Non-pigmented ciliary epithelial cell (primary cell): ENCODE measurements at places on chromosomes 16 and 17.
A peak's percentile ranks its signal among the peaks of the same experiment; 100 is the strongest.

DNA sequence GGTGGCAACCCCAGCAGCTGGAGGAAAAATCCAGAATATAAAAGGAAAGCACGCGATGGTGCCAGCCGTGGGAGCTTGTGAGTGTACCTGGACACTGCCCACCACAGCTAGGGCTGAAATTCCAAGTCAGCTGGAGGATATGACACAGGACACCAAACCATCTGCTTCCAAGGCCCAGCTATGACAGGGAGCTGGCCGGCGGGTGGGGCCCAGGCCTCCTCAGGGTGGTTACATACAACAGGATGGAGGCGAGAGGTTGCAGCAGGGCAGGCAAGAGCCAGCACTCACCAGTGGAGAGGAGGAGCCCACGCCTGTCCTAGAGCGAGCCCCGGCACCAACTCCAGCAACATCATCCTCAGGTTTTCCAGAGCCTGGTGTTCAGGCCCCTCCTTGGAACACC, 163.2 kb upstream of the RPL38 start:
- DNase-seq: no peak

GRCh38 chr17:34318474-34318873, 761 bp upstream of the CCL8 start:
- DNase-seq: no peak

- no peak for DNase-seq
Observed at GRCh38 chr17:21119247-21119918, 7.4 kb upstream of the DHRS7B start.

DNA sequence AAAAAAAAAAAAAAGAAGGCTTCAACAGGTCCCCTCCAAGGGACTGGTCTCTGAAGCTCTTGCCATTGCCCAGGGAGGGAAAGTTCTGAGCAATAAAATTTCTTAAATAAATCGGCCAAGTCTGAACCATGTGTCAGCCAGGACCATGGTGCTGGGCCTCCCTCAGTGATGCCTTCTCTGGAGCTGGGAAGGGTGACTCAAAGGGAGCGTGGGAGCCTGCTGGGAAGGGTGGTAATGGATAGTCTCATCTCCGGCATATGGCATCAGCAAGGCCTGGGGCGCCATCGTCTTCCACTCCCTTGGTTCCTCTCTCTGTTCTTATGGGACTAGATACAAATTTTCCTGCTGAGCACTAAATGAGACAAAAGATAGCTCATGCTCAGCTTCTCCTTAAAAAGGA, 2.3 kb downstream of the VKORC1 start:
- DNase-seq: no peak

DNA sequence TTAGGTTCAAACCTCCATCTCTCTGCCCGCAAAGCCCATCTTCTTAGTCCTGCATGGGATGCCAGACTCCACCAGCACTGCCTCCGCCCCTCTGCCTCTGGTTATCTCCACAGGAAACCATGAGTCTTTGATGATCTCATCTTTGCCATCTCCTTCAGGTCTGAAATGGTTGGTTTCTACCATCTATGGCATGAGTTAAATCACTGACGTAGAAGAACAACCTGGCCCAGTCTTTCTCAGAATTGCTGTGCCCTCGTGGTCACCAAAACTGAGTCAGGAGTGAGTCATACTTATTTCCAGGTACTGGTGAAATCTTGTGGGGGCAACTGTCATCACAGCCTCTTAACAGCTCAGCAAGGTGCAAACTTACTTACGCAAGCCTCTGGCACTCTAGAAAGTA, 468.7 kb upstream of the C16orf82 start:
- DNase-seq: no peak

GRCh38 chr17:77763023-77763422, 195.5 kb upstream of the TNRC6C start:
- DNase-seq: no peak

DNA sequence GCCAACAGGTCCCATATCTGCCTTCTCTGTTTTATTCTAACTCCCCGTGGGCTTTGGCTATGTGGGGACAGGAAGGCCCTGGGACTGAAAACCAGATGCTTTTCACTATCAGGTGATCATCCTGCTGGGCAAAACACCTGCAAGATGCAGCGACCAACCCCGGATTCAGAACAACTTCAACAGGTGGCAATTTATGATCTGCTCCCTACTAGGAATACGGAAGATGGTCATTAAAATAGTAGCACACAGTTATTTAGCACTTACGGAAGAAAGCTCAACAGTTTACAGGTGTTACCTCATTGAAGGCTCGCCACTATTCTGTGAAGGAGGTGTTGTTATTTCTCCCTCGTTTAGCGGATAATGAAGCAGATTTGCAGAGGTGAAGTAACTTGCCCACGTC, 7.8 kb upstream of the SLC5A11 start:
- no peak for DNase-seq

DNA sequence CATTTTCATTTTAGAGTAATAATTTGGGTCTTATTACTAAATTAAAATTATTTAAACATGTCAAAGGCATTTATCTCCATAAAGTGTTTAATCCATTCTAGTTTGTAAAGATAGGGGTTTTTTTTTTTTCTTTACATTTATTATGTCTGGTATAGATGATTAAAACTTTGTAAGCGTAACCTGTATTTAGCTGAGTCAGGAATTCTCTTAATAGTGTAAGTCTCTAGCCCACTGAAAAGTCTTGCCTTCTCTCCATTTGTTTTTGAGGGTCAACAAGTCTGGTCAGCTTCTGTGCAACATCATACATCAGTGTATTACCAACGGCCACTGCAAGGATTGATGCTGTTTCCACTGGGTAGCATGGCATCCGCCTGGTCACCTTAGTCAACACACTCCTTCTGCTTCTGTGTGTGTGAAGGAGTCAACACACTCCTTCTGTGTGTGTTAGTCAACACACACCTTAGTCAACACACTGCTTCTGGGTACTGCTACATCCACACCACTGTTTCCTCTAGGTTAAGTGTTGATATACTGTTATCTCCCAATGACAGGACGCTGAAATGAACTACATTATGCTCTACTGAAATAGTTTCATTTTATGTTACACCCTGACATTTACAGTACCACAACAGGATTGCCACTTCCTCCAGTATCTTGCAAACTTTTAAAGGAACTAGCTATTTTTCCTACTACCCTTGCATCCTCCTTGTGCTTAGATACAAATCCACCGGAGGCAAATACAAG, 37.3 kb upstream of the VWA3A start:
- DNase-seq: no peak

DNA sequence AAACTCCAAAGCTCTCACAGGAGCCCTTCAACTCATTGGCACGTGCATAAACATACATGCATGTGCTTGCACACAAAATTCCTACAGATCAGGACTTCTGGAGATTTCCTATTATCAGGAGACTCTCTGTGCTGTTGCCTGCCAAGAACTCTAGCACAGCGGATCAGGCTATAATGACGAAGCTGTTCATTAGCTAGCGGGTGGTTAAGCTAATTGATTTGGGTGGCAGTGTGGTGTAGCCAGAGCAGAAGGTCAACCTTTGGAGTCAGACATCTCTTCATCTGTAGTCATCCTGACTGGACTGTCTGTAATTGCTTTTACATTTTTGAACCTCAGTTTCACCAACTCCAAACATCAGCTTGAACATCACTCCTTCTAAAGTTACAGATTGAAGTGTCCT, 69.0 kb downstream of the KIF2B start:
- no peak for DNase-seq

GRCh38 chr17:79950306-79950705, 85.4 kb downstream of the TBC1D16 start:
- no peak for DNase-seq

DNA sequence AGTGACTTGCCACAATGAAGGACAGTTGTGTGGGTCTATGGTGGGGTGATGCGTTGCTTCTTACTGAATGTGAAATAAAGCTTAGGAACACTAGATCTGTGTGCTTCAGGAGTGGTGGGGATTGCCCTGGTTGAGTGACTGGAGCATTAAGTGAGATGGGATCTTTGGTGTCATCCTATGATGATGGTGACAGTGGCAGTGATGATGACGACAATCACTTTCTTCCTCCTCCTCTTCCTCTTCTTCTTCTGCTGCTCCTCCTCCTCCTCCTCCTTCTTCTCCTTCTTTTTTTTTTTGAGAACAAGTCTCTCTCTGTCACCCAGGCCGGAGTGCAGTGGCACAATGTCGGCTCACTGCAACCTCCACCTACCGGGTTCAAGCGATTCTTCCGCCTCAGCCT, 396.8 kb downstream of the SEC14L1 start:
- no peak for DNase-seq

DNA sequence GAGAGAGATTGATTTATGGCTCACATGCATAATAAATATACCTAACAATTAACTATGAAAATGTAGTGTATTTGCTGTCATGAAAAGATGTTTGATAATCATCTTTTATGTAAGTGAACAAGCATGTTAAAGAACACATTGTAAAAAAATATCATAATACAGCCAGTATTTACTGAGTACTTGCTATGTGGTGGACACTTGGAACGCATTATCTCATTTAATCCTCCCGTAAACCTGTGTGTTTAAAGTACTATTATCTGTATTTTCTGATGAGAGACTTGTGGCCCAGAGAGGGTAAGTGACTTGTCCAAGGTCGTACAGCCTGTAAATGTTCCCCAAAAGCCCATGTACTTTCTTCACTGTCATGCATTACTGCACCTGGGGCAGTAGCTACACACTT, 70.7 kb downstream of the PRKCA start:
- DNase-seq: no peak

DNA sequence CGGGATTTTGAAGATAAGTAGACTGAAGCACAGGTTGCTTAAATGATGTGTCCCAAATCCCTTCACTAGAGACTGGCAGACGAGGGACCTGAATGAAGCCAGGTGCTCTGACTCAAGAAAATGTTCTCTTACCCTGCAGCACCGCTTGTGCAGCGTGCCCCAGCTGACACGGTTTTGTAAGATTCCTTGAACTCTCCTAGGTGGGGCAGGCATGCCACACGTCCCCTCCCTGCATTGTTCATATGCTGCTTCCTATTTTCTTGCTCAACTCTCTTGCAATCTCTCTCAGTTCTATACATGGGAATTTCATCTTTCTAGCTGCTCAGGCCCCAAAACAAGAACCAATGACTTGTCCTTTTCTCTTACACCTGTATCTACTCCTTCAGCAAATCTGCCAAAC, 22.1 kb upstream of the HNF1B start:
- no peak for DNase-seq

DNA sequence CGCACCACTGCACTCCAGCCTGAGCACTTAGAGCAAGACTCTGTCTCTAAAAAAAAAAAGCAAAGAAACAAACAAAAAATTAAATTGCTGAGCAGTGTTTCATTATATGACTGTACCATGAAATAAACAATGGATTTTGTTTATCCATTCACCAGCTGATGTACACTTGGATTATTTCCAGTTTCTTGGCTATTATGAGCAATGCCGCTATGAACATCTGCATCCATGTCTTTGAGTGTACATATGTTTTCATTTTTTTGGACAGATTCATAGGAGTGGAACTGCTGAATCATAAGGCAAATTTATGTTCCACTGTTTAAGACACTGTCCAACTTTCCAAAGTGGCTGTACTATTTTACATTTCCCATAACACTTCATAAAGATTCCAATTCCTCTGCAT, 8.0 kb downstream of the RNF157 start:
- peak; percentile 65 for DNase-seq

GRCh38 chr16:6571044-6571443, 761.6 kb upstream of the RBFOX1 start:
- no peak for DNase-seq

- DNase-seq: no peak
Observed at GRCh38 chr16:66427036-66427860, at the start of gene BEAN1. Gene BEAN1, plus strand, starts transcription at chr16:66427295. Its CDS starts 10,382 bp downstream, at chr16:66437677.

DNA sequence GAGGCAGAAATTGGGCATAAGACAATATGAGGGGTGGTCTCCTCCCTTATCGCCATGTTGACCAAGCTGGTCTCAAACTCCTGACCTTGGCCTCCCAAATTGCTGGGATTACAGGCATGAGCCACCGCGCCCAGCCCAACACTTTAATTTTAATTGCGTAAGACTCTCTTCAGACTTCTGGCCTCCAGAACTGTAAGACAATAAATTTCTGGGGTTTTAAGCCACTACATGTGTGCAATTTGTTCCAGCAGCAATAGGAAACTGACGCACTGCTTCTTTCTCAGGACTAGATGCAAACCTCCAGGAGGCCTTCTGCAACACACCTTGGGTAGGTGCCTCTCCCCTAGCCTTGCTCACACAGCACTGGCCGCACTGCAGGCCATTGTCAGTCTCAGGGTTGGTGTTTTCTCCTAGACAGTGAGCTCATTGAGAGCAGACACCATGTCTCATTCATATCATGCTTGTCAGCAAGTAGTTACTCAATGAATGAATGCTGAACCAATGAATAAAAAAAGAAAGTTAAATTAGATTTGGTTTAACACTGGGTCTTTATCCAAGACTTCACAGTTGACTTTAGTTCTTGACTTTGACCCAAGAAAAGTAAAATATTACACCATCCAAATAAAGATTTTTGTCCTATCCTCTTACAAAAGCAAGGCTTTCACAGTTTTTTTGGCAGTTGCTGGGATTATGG, 5.5 kb upstream of the ACSF2 start:
- no peak for DNase-seq

- no peak for DNase-seq
Observed at GRCh38 chr17:29764748-29765147, 142.0 kb upstream of the CORO6 start.

DNA sequence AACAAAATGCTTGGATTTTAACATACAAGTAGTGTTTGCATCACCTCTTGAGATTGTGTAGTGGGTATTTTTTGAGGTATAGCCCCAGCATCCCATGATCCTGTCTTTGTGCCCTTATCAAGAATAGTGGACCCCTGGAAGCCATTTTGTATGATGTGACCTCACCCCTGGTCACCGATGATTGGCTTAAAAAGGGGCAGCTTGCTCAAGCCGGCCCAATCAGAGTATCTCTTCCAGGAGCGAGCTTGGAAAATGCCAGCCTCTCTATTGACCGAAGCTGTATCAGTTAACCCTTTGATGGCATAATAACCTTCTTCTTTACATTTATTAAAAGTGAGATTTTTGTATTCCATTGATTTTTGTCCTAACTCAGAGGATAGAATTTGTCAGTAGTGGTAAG, 55.5 kb upstream of the FAM20A start:
- no peak for DNase-seq

DNA sequence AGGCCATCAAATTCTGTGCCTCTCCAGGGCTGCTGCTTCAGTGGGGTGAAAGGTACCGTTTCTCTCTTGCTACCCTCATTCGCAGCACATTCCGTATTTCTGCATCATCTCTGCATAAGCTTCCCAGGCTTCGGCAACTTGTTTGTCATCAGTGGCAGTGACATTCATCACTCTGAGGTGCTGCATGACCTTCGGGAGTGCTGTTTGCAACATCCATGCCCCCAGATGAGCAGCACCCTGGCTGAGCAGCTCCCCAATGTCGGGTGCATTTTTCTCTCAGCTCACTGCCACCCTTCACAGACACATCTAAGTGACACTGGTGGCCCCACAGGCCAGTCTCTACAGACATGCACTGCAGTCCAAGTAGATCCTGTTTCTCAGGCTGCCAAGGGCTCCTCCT, 3.8 kb downstream of the CREBBP start:
- no peak for DNase-seq

GRCh38 chr16:625117-625976, 5.4 kb upstream of the WFIKKN1 start:
- no peak for DNase-seq

- DNase-seq: no peak
Observed at GRCh38 chr16:89411335-89411850, 79.0 kb downstream of the ANKRD11 start.

GRCh38 chr16:81708266-81709015, 70.7 kb upstream of the PLCG2 start:
- no peak for DNase-seq

- peak; percentile 81 for DNase-seq
Observed at GRCh38 chr16:12675852-12676251, 127.8 kb downstream of the CPPED1 start.

GRCh38 chr17:62064791-62065563, at the start of gene MED13:
Gene MED13, minus strand, starts transcription at chr17:62065278. Its CDS starts 73 bp downstream, at chr17:62065205.
- no peak for DNase-seq

- no peak for DNase-seq
Observed at GRCh38 chr17:28812748-28813377, 29.7 kb downstream of the FAM222B start.
